ENCODE measurements at places on chromosomes 3 and 15. TPM values are rescaled to one million over a fixed set of nuclear protein-coding genes. Genes with fewer than 3 reads are reported as not detected.

- no peak for DNase-seq
Observed at GRCh38 chr3:197417441-197417840, 119.0 kb upstream of the DLG1 start.

DNA sequence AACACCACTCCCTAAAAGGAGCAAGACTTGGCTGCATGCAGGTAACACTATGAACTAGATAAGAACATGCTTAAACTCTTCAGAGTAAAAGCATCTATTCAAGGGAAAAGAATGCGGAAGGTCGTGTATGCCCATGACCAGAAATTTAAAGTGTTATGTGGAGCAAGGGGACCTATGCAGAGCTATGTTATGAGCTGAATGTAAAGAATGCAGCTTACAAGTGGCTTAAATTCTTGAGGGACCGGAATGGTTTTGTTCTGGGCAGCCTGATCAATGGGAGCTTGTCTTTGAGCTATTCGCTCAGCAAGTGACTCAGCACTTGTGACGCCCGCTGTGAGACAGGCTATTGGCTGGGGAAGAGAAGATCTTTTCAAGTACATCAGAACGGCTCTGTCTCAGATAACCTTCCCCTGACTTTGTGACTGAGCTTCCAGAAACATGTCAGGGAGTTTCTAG, 367.5 kb upstream of the THBS1 start:
- DNase-seq = no peak

GRCh38 chr15:57736591-57736990, 30.1 kb downstream of the POLR2M start:
- DNase-seq = no peak

DNA sequence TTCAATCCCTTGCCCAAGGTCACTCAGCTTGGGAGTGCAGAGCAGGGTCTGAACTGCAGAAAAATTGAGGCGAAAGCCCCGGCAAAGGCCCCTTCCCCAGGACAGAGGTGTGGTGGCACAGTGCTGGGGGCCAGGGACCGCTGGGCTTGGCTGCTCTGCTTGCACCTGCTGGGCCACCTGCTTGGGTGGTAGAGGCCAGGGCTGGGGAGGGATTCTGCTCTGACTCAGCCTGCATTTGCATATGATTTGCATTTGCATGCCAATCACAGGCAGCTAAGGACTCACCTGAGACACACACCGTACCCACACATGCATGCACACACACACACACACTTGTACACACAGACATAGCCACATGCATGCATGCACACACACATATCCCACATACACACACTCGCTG, 9.9 kb downstream of the GRM2 start:
- DNase-seq = no peak

TUSC7 gene
- total RNA-seq = not detected

CLEC3B gene
- total RNA-seq = 0.29 TPM

All from activated CD8-positive, alpha-beta T cell treated with anti-CD3 and anti-CD28 coated beads, Interleukin-2, amount 10 ng/mL, durations not matched to agents 7 days and 5 days (primary cell).